ENCODE measurements at places on chromosomes 4 and X.

DNA sequence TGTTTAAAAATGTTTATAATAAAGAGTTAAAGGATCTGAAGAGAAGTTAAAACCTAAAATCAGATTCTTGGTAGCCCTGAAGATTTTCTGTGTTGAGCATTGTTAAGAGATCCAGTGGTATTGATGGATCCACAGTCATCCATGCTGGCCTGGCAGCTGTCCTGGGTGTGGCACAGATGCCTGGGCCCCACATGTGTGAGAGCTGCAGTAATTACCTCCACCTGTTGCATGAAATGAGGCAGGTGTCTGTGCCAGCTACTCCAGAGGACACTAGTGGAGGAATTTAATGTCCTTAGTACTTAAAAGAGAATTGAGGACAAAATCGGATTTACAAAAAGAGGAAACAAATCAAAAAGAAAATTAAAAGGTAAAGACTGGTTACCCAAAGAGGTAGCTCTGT is 44.0 kb downstream of the MGST2 start:
- no peak for DNase-seq

GRCh38 chr4:150242820-150243458 is 164.7 kb downstream of the DCLK2 start:
- no peak for DNase-seq

- no peak for DNase-seq
These were observed 215.9 kb downstream of the MID1 start for GRCh38 chrX:10404436-10404835.

DNA sequence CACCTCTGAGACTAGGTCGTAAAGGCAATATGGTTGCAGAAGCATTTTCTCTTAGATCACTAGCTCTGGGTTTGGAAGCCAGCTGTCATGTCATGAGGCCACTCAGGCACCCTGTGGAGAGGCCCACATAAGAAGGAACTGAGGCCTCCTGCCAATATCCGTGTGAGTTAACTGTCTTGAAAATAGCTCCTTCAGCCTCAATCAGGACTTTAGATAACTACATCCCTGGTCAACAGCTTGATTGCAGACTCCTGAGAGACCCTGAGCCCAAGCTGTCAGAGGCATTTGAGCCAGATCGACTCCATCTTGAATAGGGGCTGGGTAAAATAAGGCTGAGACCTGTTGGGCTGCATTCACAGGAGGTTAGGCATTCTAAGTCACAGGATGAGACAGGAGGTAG is 15.1 kb upstream of the REPS2 start:
- no peak for DNase-seq

GRCh38 chr4:101123231-101123630 is 224.1 kb downstream of the PPP3CA start:
- no peak for DNase-seq

- DNase-seq: no peak
These were observed 161.6 kb downstream of the NPNT start for GRCh38 chr4:106056914-106057313.

DNA sequence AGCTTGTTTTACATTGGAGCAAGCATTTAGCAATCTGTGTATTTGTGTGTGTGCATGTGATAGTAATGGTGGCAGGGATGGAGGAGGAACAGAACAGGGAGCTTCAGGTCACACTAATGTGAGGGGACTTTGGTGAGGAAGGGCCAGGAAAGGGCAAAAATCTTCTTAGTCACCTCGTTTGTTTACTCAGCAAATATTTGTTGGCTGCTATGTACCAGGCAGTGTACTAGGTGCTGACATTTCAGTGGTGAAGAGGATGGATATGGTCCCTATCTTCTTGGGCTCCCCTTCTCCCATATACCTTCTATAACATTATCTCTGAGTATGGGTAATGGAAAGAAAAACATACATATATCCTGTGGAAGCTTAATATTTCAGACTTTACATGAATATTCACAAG is 48.5 kb upstream of the HDAC8 start:
- DNase-seq: no peak

- no peak for DNase-seq
These were observed 2547.7 kb downstream of the ARAP2 start for GRCh38 chr4:33696586-33696985.

DNA sequence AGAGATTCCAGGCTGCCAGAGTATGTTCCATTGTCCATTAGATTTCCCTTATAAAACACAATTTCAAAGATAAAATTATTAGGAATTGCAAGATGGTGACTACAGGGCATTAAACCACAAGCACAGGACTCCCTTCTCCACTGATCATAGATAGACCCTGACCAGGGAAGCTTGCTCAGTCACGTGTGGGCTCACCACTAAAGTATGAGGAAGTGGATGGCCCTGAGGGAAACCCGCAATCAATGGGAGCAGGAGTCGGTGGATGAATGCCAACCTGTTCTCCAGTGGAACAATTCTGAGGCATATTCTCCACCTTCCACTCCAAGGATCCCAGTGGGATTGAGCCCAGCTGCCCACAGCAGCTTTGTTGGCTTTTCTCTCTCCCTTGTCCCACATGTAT is 515.7 kb downstream of the BCOR start:
- DNase-seq: no peak

GRCh38 chr4:159055833-159056232 is 47.0 kb upstream of the RAPGEF2 start:
- DNase-seq: no peak

DNA sequence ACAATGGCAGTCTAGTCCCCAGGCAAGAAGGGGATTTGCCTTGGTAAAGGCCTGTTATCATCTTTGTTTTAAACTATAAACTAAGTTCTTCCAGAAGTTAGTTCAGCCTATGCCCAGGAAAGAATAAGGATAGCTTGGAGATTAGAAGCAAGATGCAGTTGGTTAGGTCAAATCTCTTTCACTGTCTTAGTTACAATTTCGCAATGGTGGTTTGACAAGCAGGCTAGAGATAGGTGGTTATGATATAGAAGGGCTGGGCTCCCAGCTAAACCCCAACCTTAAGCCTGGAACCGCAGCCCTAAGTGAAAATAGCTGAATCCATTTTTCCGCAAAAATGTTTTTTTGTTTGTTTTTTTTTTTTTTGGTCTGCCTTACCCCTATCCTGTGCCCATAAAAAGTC is 41.8 kb upstream of the NEIL3 start:
- no peak for DNase-seq

GRCh38 chrX:12866451-12867377 is at the start of gene TLR7:
TLR7 (plus strand) TSS chrX:12867072; CDS start chrX:12867579, 507 bp downstream.
- no peak for DNase-seq

DNA sequence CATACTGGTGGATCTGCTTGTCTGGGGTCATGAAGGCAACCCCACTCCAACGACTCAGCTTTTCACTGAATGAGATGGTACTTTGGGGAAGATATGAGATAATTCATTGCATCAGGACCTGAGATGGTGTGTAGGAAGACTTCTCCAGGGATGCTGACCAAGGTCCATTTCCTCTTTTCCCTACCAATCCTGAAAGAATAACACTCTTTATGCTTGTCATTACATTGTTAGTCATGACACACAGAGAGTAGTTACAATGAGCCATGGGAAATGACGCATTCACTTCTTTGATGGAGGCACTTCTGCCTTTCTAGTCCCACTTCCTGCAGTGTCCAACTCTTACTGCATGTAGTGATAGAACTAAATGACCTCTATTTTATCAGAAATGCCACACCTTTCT is 58.6 kb downstream of the AREG start:
- DNase-seq: no peak

GRCh38 chrX:619451-619811 is 11.2 kb upstream of the SHOX start:
- DNase-seq: no peak

DNA sequence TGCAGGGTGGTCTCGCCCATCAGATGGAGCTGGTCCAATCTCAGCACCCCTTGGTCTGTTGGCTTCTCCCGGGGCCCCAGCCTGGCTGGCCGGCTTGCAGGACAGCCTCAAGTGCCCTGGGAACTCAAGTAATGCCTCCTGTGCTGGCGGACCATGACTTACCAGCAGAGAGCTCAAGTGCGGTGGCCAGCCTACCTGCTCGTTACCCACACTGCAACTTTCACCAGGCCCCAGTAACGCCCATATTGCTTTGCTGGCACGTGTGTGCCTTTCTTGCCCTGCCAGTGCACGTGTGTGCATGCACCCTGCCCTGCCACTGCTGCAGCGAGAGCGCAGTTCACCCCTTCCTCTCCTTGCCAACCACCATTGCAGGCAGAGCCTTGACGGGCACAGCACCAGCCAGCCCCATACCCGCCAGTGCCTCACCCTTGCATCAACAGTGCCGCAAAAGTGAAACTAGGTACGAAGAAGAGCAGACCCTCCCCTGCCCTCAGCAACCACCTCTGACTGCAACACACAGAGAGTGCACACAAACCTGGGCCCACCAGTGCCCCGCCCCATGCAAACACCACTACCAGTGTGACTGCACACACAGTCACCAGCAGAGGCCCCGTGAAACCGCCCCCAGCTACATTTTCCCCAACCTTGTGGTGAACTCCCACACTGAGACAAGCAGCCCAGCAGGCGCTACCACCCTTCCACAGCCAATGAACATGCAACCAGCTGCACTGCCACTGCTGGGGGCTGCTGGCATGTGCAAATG is 88.9 kb upstream of the POU3F4 start:
- no peak for DNase-seq

DNA sequence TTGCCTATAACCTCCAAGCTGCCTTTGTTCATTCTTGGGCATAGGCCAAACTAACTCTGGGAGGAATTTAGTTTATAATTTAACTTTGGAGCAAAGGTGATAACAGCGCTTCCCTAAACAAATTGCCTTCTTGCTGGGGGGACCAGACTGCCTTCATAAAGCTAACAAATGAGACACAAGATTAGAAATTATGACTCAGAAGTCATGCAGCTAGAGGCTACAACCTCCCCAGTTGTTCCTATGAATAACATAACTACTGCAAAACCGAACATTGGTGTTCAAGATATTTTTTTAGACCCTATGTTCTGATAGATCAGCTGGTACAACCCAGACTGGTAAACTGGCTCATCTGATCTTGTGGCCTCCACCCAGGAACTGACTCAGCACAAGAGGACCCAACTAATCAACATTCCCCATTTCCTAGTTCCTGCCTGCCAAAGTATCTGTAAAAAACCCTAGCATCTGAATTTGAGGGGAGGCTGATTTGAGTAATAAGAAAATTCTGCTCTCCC is 22.0 kb upstream of the TMPRSS11B start:
- DNase-seq: no peak

DNA sequence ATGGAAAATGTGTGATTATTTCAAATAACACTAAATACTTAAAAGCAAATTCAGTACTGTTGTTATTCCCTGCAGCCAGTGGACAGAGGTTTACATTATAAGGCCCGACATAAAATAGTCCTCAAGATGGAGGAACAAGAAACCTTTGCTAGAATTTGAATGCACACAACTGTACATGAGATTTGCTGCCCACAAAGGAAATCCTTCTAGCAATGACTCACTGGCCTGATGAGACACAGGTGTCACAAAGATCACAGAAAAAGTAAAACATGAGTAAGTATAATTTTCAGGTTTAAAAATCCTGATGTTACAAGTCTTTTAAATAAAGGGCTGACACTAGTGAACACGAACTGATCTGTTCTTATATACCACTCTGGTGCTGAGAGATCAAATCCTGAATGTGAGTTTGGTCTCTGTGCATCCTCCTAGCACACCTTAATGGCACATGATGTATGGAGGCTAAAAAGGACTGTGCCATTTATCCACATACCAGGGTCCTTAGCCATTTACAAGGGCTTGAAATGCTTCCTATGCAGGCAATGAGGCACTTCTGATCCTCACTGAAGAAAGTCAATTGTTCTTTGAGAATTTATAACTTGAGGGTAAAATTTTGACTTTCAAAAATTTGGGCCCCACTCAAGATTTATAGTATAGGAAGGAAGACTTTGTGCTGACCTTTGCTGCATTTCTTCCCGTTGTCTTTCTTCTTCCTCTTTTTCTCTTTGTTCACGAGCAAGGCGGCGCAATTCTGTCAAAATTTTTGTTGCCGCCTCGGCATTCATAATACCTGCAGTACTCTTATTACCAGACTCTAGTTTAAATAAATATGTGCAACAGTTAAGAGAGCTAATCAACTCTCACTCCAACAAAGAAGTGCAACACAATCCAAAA is 23.0 kb downstream of the MAP7D3 start:
- DNase-seq: no peak

- no peak for DNase-seq
These were observed 30.5 kb downstream of the TLR8 start for GRCh38 chrX:12936947-12937346.

DNA sequence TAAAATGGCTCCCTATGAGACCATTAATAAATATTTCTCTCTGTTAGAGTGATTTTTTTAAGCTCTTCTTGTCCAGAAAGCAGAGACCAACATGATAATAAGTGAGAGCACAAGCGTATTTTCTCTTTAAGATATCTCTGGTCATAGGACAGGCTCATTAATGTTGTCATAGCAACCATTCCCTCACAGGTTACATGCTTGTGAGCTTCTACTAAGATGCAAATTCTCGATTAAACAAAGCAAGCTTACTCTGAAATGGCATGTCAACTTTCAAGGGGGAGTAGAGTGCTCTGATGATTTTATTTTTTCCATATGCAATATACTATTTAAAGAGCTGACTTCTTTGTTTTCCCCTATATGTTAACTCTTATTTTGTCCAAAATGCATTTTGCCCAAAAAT is 487.2 kb upstream of the LCORL start:
- no peak for DNase-seq

- no peak for DNase-seq
These were observed 123.3 kb downstream of the EPHA5 start for GRCh38 chr4:65546882-65547416.

GRCh38 chrX:23802431-23802830 is 19.5 kb downstream of the SAT1 start:
- DNase-seq: no peak

Measured in stimulated activated CD4-positive, alpha-beta T cell treated with anti-CD3 and anti-CD28 coated beads, Interleukin-1b, Interleukin-23, amount 100 ng/mL, for 4 hours (primary cell).